Stimulated activated CD8-positive, alpha-beta memory T cell treated with anti-CD3 and anti-CD28 coated beads, Interleukin-7, amount 100 ng/mL, for 1 hour (primary cell): ENCODE measurements at places on chromosomes 5 and 9.

GRCh38 chr9:28135549-28135948 lies 562.3 kb upstream of the C9orf72 start:
- DNase-seq, result no peak

DNA sequence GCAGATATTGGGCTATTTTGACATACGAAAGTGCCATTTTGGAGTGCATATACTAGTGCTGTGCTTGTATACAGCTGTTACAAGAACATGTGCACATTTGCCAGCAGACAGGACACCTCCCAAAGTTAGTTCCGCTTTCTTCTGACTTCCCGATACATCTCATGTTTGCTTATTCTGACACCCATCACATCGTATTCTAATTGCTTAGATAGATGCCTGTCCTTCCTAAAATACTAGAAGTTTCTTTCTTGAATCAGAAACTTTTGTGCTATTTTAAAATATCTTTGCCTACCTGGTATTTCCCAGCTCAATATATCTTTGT lies 177.8 kb downstream of the TTLL11 start:
- no peak for DNase-seq

- no peak for DNase-seq
These were observed 213.3 kb downstream of the CDK5RAP2 start for GRCh38 chr9:120366644-120367019.

GRCh38 chr9:86500667-86501435 lies 146.6 kb upstream of the TUT7 start:
- no peak for DNase-seq

DNA sequence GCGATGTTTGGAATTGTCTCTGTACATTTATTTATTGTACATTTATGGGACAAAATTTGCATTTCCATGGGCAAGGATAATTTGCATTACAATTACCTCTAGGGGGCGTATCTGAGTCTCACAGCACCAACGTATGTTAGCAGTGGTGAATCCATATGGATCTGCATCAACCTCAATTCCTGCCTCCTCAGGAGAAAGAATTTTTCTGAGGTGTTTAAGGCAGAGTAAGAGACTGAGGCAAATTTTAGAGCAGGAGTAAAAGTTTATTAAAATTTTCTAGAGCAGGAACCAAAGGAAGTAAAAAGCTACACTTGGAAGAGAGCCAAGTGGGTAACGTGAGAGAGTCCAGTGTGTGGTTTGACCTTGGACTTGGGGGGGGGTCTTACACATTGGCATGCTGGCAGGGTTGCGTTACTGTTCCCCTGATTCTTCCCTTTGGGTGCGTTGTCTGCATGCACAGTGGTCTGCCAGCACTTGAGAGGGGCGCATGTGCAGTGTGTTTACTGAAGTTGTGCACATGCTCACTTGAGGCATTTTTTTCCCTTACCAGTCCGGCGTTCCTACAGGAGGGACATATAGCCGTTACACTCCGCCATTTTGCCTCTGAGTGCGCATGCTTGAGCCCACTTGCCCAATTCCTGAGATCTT lies 21.0 kb upstream of the RAB14 start:
- no peak for DNase-seq

DNA sequence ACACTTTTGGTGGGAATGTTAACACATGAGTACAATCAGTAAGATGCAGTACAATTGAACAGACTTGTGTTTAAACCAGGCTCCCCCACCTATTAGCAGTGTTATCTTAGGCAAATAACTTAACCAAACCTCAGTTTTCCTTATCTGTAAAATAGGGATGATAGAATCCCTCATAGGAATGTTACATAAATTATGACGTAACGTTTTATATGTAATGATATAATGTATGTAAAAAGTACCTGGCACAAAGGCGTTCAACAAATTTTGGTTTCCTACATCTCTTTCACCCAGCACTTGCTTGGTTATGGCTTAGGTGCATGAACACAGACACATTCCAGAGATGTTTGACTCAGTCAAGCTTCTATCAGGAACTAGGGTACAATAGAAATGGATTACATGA lies 26.7 kb upstream of the IL33 start:
- DNase-seq, result no peak

- no peak for DNase-seq
These were observed 40.3 kb downstream of the TPPP start for GRCh38 chr5:652773-653350.

- DNase-seq, result no peak
These were observed 278.4 kb downstream of the NSG2 start for GRCh38 chr5:174323878-174324281.
